ENCODE measurements at places on chromosomes 1 and 21. TPM values are rescaled to one million over a fixed set of nuclear protein-coding genes. Genes with fewer than 3 reads are reported as not detected.

CD1E gene
- total RNA-seq: not detected

BRDT gene
- not detected for total RNA-seq

CRP gene
- total RNA-seq: not detected

CITED4 gene
- 24.2 TPM for total RNA-seq

TPTE gene
- total RNA-seq: not detected

DNA sequence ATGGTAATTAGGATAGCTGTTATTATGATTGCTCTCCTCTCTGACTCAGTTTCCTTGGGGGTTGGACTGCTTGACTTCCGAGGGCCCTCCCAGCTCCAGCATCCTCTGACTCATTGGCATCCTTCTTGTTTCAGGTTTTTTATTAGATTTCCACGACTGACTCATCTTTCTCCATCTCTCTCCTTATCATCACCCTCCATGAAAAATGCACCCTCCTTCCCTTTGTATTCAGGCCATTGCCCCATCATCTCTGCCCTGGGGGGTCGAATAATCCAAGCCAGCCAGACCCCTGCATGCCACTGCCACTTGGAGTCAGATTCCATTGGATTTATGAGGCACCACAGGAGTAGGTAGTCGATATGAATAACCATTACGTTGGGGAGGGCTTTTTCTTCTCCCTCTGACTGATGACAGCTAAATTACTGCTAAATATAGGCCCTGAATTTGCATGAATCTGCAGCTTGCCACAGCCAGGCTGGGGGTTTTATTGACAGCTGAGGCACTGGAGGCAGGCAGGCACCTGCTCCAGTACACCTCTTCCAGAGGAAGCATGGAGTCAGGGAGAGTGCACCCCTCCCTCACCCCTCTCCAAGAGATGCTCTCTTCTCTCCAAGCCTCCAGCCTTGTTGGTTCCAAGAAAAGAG, 91.7 kb downstream of the C1orf94 start:
- no peaks in the 10 kb centered on the region for H3K36me3 ChIP-seq
- no peak for DNase-seq
- no peaks in the 10 kb centered on the region for H3K27me3 ChIP-seq
- H3K27ac ChIP-seq: no peak overlapping the region

DNA sequence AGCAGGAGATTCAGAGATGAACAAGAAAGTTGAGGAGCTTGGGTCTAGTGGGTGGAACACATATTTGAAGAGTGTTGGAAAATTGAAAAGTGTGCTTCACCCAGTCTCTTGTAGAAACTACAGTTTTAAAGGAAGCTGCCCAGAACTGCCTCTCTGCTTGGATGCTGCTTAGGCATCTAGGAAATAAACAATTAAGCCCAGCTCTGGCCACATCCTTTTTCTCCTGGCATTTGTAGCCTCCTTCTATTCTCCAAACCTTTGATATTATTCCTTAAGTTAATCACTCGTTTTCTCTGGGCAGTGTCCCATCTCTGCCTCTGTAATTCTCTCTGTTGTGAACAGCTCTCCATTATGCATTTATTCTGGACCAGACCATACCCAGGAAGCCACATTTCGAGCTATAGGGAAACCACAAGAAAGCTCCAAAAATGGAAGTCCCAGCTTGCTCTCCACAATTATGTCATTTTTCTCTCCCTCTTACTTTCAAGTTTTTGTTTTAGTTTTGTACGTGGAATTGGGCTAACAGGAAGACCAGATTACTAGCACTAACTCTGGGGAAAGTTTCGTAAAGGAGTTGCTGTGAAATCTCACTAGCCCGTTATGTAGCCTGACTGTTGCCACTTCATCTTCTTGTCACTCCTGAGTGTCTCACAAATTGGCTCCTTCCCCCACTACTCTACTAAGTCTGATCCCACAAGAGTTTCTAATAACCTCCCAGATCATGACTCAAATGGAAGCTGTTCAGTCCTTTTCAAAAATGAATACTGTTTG, 102.2 kb downstream of the NTMT2 start:
- no peaks in the 10 kb centered on the region for H3K4me1 ChIP-seq
- H3K27me3 ChIP-seq: no peaks in the 10 kb centered on the region

GRCh38 chr1:152871731-152872126, 6.4 kb upstream of the SMCP start:
- no peaks in the 10 kb centered on the region for H3K27me3 ChIP-seq
- DNase-seq: no peak
- no peak overlapping the region for H3K4me3 ChIP-seq

DNA sequence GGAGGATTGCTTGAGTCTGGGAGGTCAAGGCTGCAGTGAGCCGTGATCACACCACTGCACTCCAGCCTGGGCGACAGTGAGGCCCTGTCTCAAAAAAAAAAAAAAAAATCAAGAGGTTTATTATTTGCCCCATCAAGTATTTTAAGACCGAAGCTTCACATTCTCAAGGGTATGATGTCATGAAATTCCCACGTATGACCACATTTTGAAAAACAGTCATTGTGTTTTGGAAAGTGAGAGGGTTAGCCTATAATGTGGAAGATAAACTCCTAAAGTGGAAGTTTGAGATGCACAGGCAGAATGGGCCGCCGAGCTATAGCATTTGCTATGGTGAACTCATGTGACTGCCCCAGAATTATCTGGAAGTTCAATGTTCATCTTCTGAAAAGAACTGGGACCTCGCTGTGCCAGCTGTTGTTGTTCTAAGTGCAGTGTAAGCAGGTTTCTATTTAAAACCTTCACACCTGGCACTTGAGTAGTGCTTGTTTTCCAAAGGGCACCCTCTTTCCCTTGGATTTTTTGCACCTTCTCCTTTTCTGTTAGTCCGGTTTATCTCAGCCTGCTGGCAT, 96.9 kb upstream of the SLC25A33 start:
- H3K27ac ChIP-seq: no peak overlapping the region
- H3K36me3 ChIP-seq: no peaks in the 10 kb centered on the region
- no peak overlapping the region for H3K4me3 ChIP-seq
- peaks cover 14% of the 10 kb centered on the region for H3K4me1 ChIP-seq
- no peak for DNase-seq

DNA sequence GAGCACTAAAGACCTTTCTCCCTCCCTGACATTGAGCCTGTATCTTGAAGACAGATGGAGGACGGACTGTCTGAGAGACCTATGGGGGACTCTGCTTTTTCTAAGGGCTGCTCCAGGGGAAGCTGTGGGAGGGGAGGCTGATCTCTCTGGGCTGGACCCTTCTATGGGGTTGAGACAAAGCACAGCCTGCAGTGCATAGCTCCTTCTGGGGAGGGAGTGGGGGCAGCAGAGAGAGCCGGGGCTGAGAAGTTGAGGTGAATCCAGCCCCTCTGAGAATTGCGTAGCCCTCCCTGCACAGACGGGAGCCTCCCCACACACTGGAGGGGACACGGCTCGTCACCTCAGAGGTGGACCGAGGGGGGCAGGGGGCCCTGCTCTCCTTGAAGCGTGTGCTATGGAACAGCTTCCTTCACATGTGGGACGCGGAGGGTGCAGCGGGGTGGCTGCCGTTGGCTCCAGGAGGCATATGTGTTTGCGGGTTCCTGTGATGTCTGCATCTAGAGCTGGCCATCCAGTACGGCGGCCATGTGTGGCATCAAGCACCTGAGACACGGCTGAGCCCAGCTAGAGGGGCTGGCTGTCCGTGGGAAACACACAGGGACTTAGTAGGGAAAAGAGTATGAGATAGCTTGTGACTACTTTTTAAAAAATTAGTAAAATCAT, 299.1 kb downstream of the CAMTA1 start:
- no peak overlapping the region for H3K27ac ChIP-seq
- no peaks in the 10 kb centered on the region for H3K36me3 ChIP-seq
- DNase-seq: no peak
- H3K27me3 ChIP-seq: no peaks in the 10 kb centered on the region

- H3K36me3 ChIP-seq: no peaks in the 10 kb centered on the region
- peak within 1 kb of the TSS; percentile 94 for H3K4me3 ChIP-seq
- H3K27ac ChIP-seq: peak within 1 kb of the TSS; percentile 97
- peak; percentile 100 for DNase-seq
Observed at GRCh38 chr1:167220537-167221125, at the start of gene POU2F1. Gene POU2F1 (plus strand): TSS chr1:167220886. CDS start chr1:167220898, 12 bp downstream.

DNA sequence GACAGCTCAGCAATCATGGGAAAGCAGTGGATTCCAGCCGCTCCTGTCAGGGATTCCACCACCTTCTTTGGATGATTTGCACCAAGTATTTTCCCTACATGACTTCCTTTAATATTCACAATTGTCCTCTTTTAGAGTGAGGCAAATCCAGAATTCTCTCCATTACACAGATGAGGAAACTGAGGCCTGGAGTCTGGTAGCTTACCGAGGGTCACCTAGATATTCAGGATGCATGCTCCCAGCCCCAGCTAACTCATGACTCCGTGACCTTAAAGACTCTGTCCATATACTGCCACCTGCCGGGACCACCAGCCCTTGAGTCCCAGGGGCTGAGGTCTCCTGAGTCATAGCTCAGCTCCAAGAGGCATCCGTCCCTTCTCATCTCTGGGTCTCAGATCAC, 80.6 kb downstream of the CAPZB start:
- H3K27ac ChIP-seq: no peak overlapping the region
- DNase-seq: no peak
- H3K4me1 ChIP-seq: peaks cover 45% of the 10 kb centered on the region
- no peak overlapping the region for H3K4me3 ChIP-seq
- no peaks in the 10 kb centered on the region for H3K27me3 ChIP-seq

- peaks cover 4% of the 10 kb centered on the region for H3K4me1 ChIP-seq
- no peak overlapping the region for H3K4me3 ChIP-seq
- H3K36me3 ChIP-seq: no peaks in the 10 kb centered on the region
- no peak overlapping the region for H3K27ac ChIP-seq
- DNase-seq: no peak
Observed at GRCh38 chr1:119783354-119784185, 14.9 kb upstream of the HMGCS2 start.

DNA sequence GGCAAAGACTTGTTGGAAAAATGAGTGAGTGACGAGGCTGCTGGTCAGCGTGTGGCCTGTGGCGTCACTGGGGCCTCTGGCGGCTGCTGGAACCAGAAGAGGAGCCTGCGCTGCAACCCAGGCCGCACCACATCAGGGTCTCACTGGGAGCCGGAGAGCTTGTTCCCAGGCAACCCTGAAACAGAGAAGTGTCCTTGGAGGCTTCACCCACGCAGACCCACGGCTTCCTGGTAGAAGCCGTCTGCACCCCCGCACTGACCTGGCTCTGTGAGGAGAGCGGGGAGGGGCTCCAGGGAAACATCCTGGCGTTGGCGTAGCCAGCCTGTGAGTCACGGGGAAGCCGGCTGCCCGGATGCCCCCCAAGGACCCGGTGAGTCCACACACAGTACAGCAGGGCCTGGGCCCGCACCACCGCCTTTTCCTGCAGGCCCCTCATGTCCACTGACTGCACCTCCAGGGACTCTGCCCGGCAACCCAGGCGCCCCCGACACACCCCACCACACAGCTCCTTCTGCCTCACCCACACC, 57.4 kb downstream of the COL6A1 start:
- H3K4me3 ChIP-seq: no peak overlapping the region
- H3K36me3 ChIP-seq: no peaks in the 10 kb centered on the region
- peaks cover 15% of the 10 kb centered on the region for H3K4me1 ChIP-seq
- H3K27ac ChIP-seq: peak overlapping the region; percentile 72

DNA sequence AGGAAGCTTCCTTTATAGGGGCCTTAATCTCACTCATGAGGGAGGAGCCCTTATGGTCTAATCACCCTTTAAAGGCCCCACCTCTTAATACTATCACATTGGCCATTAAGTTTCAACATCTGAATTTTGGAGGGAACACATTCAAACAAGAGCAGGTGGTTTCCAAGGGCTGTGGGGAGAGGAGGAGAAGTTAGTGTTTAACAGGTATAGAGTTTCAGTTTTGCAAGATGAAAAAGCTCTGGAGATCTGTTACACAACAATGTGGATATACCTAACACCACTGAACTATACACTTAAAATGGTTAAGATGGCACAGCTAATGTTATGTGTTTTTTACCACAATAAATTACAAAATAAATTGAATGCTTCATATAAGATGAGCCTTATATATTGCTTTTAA, 113.4 kb upstream of the DNAH14 start:
- no peaks in the 10 kb centered on the region for H3K36me3 ChIP-seq
- no peak overlapping the region for H3K27ac ChIP-seq
- no peaks in the 10 kb centered on the region for H3K27me3 ChIP-seq
- no peaks in the 10 kb centered on the region for H3K4me1 ChIP-seq
- no peak for DNase-seq
